ENCODE measurements at places on chromosomes 12 and 14. TPM values are rescaled to one million over a fixed set of nuclear protein-coding genes. Genes with fewer than 3 reads are reported as not detected.

SNW1 gene
- 60.5 TPM for total RNA-seq

GPX2 gene
- total RNA-seq = 1.8 TPM

EGLN3 gene
- total RNA-seq = 42.9 TPM

ACOT4 gene
- 3.7 TPM for total RNA-seq

RAD51AP1 gene
- 75.2 TPM for total RNA-seq

ACOT6 gene
- total RNA-seq = not detected

A2M gene
- not detected for total RNA-seq

DNA sequence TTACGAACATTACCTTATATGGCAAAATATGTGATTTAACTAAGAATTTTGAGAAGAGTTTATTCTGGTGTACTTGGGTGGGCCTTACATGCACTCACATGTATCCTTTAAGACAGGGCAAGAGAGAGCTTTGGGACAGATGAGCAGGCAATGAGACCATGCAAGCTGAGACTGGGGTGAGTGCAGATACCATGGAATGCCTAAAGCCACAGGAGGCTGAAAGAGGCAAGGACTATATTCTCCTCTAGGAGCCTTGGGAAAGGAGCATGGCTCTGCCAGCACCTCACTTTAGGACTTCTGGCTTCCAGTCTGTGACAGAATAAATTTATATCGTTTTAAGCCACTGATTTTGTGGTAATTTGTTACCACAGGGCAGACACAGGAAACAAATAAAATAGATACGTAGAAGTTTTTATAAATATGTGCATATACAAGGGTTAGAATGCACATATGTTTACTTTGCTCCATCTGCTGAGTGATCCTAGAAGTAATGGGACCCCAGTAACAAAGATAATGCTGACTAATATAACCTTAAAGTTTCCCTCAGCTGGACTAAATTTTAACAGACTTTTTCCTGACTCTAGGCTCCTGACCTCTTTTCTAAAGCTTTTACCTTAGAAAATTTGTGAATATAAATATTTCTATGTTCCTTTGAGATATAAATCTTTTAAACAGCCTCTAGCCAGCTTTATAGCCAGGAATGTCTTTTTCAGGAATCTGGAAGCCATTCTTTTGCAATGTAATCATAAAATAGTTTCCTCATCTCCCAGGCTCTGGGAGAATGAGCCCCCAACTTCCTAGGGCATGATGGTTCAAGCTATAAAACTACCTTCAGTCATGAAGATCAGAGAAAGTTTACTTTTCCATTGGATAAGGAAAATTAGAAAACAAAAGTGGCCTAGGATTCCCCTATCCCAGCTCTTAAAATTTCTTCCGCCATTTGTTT, 216.8 kb downstream of the PPFIA2 start:
- H3K27me3 ChIP-seq = no peaks in the 10 kb centered on the region
- H3K36me3 ChIP-seq = no peaks in the 10 kb centered on the region
- H3K4me3 ChIP-seq = no peak overlapping the region
- H3K4me1 ChIP-seq = peaks cover 8% of the 10 kb centered on the region

- H3K36me3 ChIP-seq = no peaks in the 10 kb centered on the region
- H3K27ac ChIP-seq = no peak overlapping the region
- peaks cover 5% of the 10 kb centered on the region for H3K4me1 ChIP-seq
- DNase-seq = peak; percentile 57
These were observed 74.7 kb upstream of the AMN1 start for GRCh38 chr12:31803306-31804184.

DNA sequence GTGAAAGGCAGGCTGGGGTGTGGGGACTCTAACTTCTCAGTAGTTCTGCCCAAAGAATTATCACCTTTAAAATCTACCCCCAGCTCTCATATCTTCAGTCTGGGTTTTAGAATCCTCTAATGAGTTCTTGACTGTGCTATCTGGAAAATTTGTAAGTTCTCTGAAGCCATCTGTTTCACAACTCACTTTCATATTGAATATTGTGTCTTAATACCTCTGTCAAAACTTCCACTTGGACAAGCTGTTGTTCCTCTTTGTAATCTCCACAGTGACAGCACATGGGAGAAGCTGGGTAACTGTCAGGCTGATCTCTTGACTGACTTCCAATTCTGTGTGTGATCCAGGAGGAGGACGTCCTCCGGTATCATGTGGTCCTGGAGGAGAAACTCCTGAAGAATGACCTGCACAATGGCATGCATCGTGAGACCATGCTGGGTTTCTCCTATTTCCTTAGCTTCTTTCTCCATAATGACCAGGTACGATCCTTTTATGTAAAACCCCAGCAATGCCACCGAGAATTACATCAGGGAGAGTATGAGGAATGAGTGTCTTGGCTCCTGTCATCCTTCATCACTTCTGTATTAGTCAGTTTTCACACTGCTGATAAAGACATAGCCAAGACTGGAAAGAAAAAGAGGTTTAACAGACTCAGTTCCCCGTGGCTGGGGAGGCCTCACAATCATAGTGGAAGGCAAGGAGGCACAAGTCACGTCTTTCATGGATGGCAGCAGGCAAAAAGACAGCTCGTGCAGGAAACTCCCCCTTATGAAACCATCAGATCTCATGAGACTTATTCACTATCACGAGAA, 111.9 kb downstream of the STAB2 start:
- no peak overlapping the region for H3K27ac ChIP-seq
- H3K36me3 ChIP-seq = no peaks in the 10 kb centered on the region
- no peaks in the 10 kb centered on the region for H3K4me1 ChIP-seq
- no peak overlapping the region for H3K4me3 ChIP-seq
- no peaks in the 10 kb centered on the region for H3K27me3 ChIP-seq
- no peak for DNase-seq

GRCh38 chr12:32881107-32881506, 15.5 kb downstream of the PKP2 start:
- H3K4me1 ChIP-seq = peaks cover 35% of the 10 kb centered on the region
- DNase-seq = no peak
- H3K4me3 ChIP-seq = no peak overlapping the region
- H3K27me3 ChIP-seq = no peaks in the 10 kb centered on the region

DNA sequence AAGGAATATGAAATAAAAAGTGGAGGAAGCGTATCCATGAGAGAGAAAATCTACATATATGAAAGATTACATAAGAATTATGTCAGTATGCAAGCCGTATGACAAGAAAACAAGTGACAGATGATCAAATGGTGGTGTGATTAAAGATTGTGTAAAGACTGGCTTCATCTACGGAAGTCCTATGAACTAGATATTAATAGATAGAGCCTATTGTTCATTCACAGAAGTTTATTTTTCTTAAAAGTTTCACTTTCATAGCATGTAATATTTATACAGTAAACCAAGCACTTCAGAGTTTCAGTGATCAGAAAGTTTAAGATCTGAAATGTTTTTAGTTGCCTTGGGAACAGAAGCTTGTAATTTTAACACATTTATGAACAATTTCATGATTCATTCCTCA, 84.5 kb downstream of the VRK1 start:
- no peak for DNase-seq
- H3K4me3 ChIP-seq = no peak overlapping the region
- H3K36me3 ChIP-seq = no peaks in the 10 kb centered on the region
- no peaks in the 10 kb centered on the region for H3K27me3 ChIP-seq
- no peak overlapping the region for H3K27ac ChIP-seq

DNA sequence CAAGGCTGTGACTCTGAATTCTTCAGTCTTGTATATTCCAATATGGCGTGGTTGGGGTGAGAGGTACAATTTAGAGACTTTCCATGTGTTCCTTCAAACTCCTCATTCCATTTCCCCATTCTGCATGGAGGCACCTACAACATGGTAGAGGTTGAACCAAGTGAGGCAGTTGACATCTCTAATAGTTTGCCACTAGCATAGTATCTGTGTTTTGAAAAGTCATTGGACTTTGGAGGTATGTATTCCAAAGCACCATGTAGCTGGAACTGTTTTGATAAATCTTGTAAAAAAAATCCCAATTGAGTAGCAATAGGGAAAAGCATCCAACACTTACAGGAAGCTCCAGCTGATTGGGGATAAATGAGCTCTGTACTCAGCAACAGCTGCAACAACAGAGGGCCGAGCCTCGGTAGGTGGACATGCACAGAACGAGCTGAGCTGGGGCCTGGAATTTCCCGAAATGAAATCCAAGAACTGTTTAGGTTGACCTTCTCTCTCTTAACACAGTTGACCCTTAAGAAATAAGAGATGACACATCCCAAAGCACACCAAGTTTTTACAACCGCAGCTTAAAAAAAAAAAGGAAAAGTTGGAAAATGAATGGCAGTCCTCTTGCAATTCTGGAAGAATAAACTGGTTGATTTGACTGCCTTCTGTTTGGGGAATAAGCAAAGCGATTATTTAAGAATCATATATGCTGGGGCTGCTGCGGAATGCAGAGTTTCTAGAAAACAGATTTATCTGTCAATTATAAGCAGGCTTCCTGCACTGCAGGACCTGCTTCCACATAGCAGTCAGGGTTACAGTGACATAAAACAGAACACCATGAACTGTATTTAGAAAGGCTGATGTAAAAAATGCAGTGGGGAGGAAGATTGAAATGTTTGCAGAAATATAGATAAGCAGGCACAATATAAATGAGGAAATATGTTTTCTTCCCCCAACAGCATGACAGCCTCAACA, 194.6 kb upstream of the KRR1 start:
- DNase-seq = no peak
- H3K4me3 ChIP-seq = no peak overlapping the region
- no peaks in the 10 kb centered on the region for H3K36me3 ChIP-seq
- H3K27me3 ChIP-seq = no peaks in the 10 kb centered on the region

- H3K27ac ChIP-seq = no peak overlapping the region
- no peaks in the 10 kb centered on the region for H3K36me3 ChIP-seq
- no peaks in the 10 kb centered on the region for H3K27me3 ChIP-seq
- peaks cover 6% of the 10 kb centered on the region for H3K4me1 ChIP-seq
These were observed 211.4 kb downstream of the CCDC59 start for GRCh38 chr12:82146740-82147139.

- H3K27me3 ChIP-seq = no peaks in the 10 kb centered on the region
- no peak overlapping the region for H3K4me3 ChIP-seq
- H3K27ac ChIP-seq = no peak overlapping the region
- H3K4me1 ChIP-seq = no peaks in the 10 kb centered on the region
These were observed 16.2 kb downstream of the CDKL1 start for GRCh38 chr14:50380455-50380854.

DNA sequence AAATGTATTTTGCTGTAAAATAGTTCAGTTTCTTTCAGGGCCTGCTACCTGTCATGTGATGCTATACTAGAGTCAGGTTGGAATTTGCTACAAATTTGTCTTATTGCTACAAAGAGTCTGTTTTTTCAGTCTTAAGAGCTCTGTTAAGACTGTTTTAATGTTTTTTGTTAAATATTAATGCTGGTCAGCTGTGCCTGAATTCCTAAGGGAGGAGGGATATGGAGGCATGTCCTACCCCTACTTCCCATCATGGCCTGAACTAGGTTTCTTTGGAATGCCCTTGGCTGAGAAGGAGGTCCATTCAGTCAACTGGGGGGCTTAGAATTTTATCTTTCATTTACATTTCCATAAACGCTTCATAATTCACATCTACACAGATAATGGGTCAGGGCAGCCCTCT, 30.0 kb downstream of the IQSEC3 start:
- H3K36me3 ChIP-seq = no peaks in the 10 kb centered on the region
- H3K27ac ChIP-seq = no peak overlapping the region
- H3K4me3 ChIP-seq = no peak overlapping the region

DNA sequence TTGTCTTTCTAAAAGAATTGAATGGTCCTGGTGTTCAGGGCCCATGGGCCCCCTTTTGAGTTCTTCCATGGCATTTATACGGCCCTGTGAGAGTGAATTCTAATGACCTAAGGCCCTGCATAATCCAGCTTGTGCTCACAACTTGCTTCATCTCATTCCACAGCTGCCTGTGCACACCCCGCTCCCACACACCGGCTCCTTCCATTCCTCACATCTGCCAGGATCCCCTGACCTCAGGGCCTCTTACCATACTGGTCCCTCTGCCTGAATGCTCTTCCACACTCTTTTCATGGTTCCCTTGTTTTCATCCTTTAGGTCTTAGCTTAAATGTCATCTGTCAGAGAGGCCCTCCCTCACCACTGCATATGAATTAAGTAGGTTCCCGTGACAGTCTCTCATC, 49.5 kb upstream of the EGLN3 start:
- no peak overlapping the region for H3K4me3 ChIP-seq
- DNase-seq = no peak
- no peaks in the 10 kb centered on the region for H3K36me3 ChIP-seq
- H3K27me3 ChIP-seq = no peaks in the 10 kb centered on the region

DNA sequence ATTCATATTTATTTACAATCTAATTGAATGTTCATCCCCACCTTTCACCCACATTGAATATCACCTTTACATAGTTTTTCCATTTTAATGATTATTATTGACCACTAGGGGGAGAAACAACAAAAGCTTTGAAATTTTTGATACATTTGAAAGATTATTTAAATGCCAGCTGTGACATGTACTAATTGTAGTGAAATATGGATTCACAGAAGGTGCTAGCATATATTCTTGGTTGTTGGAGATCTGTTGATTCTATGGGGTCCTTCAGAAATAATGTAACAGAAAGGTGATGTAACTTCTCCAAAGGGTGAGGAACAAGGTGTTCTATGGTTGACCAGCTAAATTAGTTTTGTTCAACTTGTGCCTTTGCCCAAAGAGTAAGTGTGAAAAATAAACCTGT, 22.4 kb upstream of the GPR33 start:
- no peaks in the 10 kb centered on the region for H3K36me3 ChIP-seq
- DNase-seq = peak; percentile 46
- H3K27me3 ChIP-seq = no peaks in the 10 kb centered on the region
- no peaks in the 10 kb centered on the region for H3K4me1 ChIP-seq

DNA sequence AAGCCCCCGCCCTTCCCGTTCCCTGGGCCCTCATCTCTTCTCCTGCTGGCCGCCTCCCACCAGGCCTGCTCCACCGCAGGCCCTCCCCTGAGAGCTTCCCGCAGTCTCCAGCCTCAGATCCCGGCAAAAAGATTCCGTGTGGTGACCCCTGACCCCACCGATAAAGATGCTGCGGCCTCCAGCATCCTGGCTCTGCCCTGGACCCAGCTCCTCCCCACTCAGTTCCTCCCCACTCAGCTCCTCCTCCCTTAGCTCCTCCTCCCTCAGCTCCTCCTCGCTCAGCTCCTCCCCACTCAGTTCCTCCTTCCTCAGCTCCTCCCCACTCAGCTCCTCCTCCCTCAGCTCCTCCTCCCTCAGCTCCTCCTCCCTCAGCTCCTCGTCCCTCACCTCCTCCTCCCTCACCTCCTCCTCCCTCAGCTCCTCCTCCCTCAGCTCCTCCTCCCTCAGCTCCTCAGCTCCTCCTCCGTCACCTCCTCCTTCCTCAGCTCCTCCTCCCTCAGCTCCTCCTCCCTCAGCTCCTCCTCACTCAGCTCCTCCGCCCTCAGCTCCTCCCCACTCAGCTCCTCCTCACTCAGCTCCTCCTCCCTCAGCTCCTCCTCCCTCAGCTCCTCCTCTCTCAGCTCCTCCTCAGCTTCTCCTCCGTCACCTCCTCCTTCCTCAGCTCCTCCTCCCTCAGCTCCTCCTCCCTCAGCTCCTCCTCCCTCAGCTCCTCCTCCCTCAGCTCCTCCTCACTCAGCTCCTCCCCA, 17.0 kb downstream of the NOC4L start:
- H3K27ac ChIP-seq = no peak overlapping the region
- H3K36me3 ChIP-seq = no peaks in the 10 kb centered on the region
- DNase-seq = no peak
- H3K4me1 ChIP-seq = no peaks in the 10 kb centered on the region
- no peak overlapping the region for H3K4me3 ChIP-seq

All from GM23338 (cell line).